ENCODE measurements at places on chromosomes 1 and 21.

GRCh38 chr1:178487070-178487615 is 9.6 kb downstream of the CLEC20A start:
- no peak for DNase-seq

DNA sequence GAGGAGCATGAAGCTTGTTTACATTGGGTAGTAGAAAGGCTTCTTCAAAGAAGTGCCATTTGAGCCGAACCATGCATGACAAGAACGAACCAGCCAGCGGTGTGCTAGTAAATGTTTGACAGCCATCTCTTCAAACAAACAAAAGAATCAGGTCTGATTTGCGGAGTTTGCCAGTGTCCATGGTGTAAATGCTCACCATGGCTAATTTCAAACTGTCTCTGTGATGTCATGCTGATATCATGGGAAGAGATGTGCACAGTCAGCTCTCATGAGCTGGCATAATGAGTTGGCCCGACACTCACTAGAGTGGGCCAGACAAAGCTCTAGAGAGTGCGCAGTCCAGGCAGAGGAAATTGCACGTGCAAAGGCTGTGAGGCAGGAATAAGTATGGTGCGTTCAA is 101.1 kb downstream of the KAZN start:
- DNase-seq: no peak

- DNase-seq: no peak
These were observed 7.3 kb downstream of the CTRC start for GRCh38 chr1:15445390-15446122.

DNA sequence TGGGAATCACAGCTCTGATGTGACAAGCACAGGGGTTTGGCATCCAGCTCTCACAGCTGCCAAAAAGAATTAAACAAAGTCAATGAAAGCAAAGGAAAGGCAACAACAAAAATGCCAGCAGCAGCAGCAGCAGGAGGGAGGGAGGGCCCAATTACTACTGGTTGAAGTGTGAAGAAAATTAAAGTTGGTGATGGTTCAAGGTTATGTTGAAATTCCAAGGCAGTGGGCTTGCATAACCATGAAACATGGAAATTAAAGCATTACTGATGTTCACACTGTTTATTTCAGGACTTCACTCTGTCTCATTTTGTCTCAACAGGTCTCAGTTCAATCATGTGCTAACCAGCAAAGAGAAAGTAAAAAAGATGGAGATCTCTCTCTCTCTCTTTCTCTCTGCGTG is 220.3 kb upstream of the LYPLAL1 start:
- no peak for DNase-seq

DNA sequence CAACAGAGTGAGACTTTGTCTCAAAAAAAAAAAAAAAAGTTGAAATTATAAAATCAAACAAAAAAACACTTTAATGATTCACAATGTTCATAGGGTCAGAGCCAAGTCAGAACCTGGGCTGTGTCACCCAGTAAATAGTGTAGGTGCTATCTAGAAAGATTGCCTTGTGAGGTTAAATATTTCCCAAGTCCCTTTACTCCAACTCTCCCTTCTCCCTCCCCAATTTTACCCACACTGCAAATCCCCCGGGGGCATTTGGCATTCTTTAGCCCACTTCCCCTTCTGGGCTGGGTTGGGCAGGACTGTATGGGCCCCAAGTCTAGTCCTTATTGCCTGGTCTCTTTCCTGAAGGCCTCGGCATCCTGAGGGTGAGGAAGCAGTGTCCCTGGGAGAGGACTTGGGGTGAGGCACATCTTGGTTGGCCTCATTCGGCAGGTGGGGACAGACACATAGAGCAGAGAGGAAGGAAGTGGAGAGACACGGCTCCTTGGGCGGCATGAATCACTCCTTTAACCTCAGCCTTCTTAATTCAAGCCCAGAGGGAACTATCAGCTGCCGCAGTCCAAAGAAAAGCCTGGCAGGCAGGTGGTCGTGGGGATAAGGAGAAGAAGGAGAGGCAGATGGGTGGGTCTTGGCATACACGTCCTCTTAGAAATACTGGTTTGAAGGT is 8.2 kb downstream of the ADORA1 start:
- DNase-seq: no peak

- DNase-seq: no peak
These were observed 75.2 kb downstream of the GLIS1 start for GRCh38 chr1:53663529-53664300.

DNA sequence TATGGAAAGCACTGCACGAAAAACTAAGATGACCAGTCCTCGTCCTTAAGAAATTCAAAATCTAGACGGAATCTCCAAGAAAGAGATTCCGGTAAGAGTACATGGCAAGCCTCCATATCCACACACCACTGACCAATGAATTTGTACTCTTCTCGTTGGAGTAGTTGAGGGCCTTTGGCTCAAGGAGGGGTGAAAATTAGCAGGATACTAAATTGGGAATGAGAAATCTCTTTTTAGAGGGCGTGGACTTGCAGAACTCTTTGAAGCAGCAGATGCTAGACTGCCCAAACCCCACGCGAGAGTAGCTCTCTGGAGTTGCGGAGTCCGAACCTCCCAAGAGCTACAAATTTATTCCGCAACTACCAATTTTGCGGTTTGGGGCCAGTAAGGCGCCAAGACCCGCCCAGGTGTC is 872 bp upstream of the PPP2R5A start:
- no peak for DNase-seq

- no peak for DNase-seq
These were observed 424.9 kb upstream of the KAZN start for GRCh38 chr1:14173598-14173997.

DNA sequence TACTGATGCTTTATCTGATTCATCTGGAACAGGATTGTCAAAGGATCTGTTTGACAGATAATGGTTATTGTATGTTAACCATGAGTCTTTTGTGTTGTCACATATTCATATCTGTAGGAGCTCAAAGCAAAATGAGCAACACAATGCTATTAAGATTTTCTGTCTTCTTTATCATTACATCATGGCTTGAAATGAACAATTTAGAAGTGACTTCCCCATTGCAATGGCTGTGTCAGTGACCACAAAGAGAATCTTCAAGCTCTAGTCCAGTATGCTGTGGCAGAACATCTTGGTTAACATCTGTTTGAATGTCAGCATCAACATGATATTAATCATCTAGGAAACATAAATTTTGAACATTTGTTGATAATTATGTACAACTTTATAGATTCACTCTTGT is 1148.5 kb downstream of the PLA2G4A start:
- no peak for DNase-seq

DNA sequence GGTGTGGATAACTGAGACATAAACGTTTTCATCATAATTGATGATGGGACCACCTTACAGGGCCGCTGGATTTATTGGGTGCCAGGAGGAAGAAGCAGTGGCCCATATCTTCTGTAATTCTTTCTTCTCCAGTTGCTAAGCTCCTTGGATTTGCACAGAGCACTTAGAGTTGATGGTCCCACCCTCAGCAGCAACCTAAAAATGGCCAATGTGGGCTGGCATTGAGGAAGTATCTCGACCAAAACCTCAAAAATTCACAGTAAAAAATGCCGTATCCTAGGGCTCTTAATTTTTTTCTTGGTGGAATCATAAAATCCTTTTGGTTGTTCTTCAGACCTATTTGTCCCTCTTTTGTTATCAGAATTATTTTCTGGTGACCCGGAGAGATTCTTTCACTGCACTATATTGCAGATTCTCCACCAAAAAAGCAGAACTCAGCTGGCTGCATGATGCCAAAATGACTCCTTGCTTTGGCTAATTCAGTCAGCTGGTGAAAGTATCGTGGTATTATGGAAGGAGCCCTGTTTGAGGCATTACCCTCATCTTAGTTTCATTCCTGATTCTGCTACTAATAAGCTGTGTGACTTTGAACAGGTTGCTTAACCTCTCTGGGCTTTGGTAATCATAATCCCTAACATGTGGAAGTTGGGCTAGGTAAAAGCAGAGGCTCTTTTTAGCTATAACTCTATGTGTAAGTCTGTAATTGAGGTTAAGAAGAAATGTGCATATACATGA is 27.6 kb downstream of the KIRREL1 start:
- DNase-seq: no peak

All from LNCaP clone FGC (cell line).